ENCODE measurements at places on chromosomes 3 and 15.

DNA sequence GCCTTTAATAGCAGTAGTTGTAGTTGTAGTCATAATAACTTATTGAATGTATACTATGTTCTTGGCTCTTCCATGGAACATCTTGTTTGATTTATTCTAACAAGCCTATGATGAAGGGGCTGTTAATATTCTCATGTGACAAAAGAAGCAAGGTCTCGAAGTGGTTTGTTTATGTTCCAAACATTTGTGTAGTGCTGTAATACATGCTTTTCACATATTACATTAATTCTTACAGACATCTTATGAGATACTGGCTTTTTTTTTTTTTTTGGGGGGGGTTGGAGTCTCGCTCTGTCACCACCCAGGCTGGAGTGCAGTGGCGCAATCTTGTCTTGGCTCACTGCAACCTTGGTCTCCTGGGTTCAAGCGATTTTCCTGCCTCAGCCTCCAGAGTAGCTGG, 252.3 kb downstream of the PTPRG start:
- no peak for DNase-seq

DNA sequence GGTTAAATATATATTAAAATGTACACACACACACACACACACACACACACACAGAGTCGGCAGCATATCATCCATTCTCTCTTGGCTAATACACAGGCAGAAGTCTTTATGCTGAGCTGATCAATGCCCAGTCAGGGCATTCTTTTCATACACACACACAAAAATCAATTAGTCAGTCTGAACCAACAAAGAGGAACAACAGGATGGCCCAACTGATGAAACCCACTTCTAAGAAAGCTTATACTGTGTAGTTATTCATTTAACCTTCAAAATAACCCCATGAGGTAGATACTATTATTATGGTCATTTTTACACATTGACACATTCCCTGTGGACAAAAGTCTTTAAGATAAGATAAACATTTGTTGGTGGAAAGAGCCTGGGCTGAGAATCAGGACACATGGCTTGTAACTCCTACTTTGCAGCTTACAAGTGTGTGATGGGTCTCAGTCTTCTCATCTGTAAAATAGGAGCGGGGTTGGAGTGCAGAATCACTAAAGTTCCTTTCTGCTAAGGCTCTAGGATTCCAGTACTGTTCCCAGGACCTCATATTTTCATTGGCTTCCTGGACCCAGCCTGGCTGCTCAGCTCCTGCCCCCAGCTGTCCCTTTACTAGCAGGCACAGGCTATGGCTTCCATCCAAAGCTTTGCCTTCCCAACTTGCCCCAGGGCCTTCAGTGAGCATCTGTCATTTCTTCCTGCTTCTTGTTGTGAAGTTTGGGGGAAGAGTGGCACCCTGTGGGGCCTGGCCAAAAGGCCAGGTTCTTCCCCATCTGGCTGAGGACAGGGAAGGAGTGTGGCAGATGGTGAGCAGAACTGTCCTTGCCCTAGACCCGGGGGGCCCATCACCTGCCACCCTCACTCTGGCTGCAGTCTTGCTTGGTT, 27.2 kb upstream of the GLCE start:
- no peak for DNase-seq

GRCh38 chr3:59318881-59319280, 269.1 kb upstream of the CFAP20DC start:
- no peak for DNase-seq

DNA sequence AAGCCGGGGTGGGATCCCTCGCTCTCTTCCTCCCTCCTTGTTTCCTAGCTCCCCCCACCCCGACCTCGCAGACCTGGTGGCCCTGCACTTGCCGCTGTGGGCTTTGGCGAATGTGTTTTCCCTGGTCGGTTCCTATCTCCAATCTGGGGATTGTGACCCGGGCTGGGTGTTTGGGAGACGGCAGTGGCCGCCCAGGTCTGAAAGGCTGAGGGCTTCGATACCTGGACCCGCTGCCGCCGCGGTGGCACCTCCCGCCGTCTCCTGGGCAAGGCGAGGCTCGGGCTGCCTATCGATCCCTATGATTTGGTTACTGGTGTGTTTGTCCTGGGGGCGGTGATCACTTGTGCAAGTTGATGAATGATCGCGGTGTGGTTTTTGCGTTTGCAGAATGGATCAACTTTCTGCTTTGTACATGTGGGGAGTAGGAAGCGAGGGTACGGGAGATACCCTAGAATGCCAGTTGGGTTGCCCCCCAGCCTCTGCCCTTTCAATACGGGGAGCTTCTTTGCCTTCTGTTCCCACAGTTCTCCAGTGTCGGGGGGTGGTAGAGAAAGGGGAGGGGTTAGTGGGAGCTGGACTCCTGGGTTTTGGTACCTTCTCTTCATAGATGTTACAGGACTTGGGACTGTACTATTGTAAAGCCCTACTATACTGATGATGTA, 3.0 kb downstream of the BBX start:
- peak; percentile 41 for DNase-seq

DNA sequence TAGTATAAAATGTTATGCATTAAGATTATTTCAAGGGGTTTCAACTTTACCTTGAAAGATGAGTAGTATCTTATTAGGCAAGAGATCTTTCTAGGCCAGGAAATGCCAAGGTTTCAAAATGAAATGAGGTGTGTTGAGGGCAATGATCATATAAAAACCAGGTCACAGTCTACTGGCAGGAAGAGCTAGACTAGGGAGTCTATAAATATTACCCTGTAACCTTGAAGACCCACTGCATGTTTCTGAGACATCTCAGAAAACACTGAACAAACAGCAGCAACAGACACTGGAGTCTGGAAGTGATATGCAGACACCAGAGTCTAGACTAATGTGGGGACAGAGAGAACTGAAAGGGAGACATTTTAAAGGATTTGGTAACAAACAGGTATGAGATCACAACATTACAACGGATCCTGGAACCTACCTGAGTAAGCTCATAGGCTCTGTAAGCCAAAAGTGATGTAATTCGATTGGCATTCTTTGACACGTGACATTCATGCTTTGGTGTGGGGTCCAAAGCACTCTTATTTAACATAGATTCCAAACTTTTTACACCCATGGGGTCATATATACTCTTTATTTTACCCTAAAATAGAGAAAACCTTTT, 15.0 kb downstream of the TASOR start:
- DNase-seq = no peak

DNA sequence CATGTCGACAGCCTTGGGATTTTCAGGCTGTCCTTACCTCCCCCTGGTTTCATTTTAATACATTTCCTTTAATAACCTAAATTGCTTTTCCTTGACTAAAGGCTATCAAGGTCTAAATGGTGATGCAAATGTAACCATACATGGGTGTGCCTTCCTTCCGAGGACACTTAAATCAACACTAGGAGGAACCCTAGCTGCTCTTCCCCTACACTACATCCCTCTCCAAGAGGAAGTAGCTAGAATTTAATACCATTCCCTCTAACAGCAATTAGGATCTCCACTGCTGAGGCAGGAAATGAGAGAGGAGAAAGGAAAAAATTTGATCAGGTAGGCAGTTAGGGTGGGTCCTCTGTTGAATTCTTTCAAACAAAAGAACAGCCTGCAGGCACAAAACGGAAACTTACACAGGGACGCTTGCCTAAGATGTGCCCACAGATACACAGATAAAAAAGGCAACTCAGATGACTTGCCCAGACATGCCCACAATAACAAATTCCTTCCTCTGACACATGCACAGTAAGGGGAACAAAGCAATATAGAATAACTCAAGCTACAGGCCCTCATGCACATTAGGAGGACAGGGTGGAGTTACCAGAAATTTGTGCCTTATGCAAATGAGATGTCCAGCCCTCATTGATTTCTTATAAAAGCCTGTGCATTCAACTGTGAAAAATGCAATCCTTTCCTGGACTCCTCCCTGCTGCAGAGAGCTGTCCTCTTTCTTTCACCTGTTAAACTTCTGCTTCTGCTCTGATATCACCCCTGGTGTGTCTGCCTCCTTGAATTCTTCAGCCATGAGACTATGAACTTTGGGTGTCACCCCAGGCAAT, 1024.4 kb upstream of the CADM2 start:
- no peak for DNase-seq

DNA sequence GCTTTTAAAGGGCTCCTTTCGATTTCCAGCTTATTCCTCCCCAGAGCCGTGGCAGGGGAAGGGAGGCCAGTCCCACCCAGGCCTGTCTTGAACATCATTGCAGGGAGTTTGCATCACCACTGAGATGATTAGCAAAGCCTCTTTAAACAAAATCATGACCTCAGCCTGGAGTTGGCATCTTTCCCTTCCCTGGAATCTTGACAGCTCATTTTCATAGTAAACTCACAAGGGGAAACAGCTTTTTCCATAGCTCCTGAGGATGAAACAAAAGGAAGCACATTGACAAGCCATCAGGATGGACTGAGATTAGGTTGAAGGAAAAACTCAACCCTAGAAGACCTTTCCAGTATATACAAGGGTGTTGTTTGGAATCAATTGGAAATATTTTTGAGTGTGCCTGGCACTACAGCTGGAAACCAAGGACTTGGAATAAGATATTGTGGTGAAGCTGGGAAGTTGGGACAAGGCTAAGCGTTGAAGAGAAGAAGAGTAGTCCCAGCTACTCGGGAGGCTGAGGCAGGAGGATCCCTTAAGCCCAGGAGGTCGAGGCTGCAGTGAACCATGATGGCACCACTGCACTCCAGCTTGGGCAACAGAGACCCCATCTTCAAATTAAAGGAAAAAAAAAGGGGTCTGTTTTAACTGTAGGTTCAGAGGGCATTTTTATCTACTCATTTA, 3.1 kb upstream of the LARP6 start:
- no peak for DNase-seq

DNA sequence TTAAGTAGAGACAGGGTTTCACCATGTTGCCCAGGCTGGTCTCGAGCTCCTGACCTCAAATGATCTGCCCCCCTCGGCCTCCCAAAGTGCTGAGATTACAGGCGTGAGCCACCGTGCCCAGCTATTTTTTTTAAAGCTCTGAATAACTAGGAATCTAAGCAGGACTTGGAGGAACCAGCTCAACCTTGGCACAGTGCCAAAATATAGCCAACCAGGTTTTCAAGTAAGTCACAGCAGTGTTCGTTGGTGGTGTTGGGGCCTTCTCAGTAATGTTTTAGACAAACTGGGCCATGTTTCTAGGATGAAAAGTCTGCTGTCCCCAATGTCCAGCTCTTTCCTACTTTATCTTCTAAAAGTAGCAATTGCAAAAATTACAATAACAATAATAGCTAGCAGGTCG, 6.4 kb upstream of the ADAM10 start:
- no peak for DNase-seq

- peak; percentile 64 for DNase-seq
Observed at GRCh38 chr15:60787837-60788691, 309.1 kb upstream of the ICE2 start.

Measured in stimulated activated CD4-positive, alpha-beta T cell treated with anti-CD3 and anti-CD28 coated beads, Interleukin-15, amount 100 ng/mL, for 24 hours (primary cell).